ENCODE measurements at places on chromosomes 16 and 17.

DNA sequence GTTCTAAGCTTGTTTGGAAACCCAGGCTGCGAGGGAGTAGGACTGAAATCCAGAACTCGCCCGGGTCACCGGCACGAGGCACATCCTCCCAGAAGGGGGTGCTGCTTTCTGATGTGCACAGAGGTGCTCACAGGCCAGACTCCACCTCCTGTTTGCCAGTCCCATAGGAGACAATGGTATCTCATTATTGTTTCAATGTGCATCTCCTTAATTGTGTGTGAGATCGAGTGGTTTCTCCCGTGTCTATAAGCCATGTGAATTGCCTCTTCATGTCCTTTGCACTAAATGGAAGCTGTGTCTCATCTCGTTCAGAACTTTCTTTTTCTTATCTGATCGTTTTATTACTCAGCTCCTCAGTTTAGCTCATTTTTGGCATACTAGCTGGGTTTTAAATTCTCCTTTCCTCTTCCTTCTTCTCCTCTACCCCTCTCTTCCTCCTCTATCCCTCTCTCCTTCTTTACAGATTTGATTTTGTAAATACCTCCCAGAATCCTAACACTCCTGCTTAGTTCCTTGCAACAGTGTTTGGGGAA lies 32.1 kb upstream of the PRKCB start:
- peak; percentile 57 for DNase-seq

- no peak for DNase-seq
Observed at GRCh38 chr17:31663576-31663975, 195.5 kb downstream of the COPRS start.

- DNase-seq = no peak
Observed at GRCh38 chr16:57773019-57773418, 29.3 kb downstream of the KIFC3 start.

DNA sequence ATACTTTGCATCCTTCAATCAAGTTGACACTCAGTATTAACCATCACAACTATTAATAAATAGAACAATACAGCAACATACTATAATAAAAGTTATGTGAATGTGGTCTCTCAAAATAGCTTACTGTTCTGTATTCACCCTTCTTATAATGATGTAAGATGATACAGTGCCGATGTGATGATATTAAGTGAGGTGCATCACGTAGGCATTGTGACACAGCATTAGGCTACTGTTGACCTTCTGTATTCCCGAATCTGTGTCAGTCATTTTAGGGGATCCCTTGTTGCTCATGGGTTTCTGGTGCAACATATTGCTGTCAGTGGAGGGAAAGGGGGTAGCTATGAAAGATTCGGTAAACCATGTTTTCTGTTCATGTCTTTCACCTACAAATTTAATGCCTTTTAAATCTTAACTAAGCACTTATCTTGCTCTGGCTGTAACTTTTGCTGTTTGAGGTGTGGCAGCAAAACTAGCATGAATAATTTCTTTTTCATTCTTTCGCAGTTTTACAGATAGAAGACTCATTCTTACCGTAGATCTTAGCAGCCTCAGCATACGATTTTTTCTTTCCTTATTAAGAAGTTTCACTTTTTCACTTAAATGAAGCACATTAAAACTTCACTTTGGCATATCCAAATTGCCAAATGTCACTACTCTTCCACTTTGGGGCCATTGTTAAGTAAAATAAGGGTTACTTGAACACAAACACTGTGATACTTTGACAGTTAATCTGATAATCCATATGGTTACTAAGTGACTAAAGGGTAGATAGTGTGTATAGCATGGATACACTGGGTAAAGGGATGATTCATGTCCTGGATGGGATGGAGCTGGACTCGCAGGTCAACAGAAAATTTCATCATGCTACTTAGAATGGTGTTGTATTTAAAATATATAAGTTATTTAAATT lies 29.6 kb downstream of the NFAT5 start:
- DNase-seq = no peak

GRCh38 chr17:34424814-34425491 lies 61.9 kb upstream of the CCL1 start:
- no peak for DNase-seq

DNA sequence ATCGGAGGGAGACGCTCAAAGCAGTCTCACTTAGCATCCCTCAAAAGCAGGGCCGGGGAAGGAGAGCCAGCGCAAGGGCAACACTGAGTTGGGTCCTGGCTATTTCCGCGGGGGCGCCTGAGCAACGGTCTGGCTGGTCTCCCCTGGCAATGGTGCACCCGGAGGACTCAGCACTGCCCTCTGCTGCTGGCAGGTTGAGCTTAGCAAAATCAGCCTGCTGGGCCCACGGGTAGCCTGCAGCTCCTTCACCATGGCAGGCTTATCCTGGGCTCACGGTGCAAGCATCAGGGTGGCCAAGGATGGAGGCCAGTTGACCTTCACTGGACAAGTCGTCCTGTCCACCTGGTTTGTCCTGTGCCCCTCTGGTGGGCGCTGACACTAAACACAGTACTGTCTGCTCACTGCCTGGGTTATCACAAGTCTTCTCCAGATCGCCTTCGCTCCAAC lies 14.4 kb upstream of the ALDH3A1 start:
- DNase-seq = peak; percentile 87

DNA sequence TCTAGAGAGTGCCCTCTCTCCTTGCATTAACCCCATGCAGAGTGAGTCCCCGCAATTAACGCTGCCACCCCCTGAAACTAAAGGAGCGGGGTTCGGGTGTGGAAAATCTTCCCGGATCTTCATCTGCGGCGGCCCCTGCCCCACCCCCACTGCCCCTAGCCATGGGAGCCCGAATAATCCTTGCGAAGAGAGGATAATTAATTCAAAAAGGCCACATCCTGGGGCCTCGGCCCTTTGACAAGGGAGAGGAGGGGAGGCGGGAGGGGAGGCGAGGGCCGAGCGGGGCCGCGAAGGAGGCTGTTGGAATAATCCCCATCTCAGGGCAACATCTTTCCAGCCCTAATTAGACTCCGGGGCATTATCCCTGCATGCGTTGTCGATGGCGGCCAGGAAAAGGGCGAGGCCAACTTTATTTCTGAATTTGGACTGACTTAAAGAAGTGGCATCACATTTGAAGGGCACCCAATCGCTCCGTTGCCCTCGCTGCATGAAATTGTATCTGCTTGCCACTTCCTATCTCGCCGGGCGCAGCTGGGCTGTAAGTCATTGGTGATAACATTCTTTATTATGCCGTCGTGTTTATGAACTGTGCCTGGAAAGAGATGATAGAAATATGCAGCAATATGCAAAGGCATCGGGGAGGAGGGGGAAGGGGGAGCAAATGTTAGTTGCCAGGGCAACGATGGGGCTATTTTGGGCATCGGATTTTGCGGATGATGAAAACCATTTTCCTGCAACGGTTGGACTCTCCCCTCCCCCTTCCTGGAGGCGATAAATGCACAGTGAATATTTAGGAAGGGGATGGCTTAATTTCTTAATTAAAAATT lies 387.1 kb upstream of the TNRC6C start:
- peak; percentile 29 for DNase-seq

DNA sequence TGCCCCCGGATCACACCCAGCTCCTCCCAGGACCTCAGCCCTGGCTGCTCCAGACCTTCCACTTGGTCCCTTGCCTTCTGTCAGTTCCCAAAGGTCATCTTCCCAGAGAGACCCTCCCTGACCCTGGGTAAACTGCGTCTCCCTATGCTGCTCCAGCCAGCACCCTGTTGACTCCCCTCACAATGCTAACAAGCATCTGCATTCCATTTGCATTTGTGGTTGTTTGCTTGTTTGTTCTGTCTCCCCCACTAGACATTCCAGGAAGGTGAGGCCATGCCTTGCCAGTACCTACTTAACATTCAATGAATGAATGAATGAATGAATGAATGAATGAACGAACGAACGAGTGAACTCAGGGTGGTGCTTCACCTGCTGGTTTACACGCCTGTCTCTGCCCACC lies 171.2 kb downstream of the WSCD1 start:
- DNase-seq = no peak

DNA sequence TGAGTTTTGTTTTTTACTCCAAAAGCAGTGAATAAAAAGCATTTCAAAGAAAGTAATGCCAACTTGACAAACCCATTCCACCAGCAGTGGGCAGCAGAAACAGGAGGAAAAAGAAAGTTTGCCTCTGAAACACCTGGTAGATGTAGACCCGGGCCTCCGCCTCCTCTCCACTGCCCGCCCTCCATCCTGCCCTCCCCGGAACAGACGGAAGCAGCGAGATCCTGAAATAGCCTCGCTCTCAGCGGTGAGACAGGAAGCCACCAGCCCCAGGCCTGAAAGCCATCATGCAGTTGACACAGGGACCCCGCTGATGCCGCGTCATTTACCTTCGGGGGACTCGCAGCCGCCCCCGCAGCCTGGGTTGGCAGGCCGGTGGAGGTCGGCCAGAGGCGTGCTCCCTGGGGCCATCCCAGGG lies 67.8 kb downstream of the C16orf78 start:
- DNase-seq = peak; percentile 40

DNA sequence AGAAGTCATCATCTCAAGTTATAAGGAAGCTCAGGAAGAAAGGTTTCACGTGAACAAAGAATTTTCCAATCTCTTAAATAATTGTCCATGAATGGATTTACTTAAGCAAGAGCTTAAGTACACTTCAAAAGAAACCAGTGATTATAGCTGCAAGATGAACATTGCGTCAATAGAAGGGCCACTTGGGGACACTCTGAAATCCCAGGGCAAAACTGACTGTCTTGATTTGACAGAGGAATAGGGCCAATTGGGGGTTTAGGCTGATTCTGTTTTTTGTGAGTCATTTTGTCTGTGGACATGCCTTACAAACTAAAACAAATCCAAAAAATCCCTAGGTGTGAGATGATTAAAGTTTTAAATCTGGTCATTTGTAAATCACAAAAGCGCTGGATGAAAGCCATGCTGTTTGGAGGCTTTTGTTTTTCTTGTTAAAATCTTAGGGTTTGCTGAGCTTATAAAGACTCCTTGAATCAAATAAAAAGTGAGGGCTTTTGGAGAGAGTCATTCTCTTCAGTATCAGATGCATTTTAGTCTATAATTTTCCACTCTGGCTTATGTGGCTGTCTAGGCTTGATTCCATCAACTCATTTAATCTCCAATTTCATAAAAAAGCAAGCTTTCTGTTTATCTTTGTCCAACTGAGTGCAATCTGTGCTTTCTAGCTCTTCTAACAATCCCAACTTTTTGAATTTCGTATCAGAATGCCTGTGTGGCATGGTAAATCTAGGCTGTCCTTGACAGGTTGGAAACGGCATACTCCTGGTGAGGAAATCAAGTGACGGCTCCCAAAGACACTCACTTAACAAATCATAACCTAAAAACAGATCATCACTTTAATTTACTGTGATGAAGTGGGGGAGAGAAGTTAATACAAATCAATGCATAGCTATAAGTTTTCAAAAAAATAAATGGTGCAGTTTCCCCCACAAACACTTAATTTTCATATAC lies 98.2 kb upstream of the SOX9 start:
- no peak for DNase-seq

GRCh38 chr16:88479793-88480760 lies 27.0 kb downstream of the ZFPM1 start:
- no peak for DNase-seq

- DNase-seq = no peak
Observed at GRCh38 chr17:39597372-39598046, 10.2 kb downstream of the NEUROD2 start.

GRCh38 chr17:6551869-6552531 lies 4.4 kb downstream of the PITPNM3 start:
- no peak for DNase-seq

GRCh38 chr17:48642059-48642842 lies 16.1 kb upstream of the HOXB9 start:
- DNase-seq = peak; percentile 77

- DNase-seq = peak; percentile 61
Observed at GRCh38 chr17:1108478-1108764, 71.4 kb downstream of the ABR start.

DNA sequence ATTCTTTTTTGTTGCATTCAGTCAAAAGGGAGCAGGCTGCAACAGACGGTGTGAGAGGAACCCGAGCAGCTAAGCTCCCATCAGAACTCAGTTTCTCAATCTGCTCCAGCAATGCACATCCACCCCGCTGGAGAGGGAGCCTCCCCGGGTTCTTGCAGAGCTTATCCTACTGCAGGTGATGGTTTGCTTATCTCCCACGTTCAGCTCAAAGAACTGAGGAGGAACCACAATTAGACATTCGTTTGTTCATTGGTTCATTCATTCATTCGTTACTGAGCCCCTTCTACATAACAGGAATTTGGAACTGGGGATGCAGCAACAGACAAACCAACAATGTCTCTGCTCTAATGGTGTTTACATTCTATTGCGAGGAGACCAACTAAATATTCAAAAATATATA lies 22.2 kb upstream of the ALOX15 start:
- no peak for DNase-seq

- DNase-seq = no peak
Observed at GRCh38 chr16:15907863-15908478, 19.6 kb upstream of the CEP20 start.

DNA sequence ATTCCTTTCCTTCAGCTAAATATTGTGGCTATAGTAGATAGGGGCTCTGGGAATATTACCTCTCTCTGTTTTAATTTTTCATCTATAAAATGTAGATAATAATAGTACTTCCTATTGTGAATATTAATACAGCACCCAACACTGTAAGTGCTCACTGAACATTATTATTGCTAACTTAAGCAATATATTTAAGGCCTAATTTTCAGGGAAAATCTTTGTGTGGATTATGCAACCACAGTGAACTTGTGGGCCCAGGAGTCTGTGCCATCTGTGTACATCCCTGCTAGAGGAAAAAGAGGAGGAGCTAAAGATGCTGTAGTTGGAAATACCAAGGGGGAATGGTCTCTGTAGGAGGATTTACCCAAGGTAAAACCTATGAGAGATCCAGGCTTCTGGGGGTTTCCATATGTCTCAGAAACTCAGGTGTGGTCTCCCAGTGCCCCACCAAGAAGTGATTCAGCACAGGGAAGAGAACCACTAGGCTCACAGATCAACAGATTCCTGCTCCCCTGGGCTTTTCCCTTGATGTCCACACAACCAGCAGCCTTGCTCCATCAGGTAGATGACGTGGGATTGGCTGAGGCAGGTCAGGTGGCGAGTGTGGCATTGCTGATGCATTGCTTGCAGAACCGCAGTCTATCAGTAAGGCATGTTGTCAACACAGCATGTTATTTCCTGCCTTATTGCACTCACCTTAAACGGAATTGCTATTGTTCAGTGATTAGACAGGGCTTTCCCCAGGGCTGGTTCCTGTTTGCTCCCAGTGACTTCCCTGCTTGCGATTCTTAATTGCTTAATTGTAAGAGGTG lies 1.6 kb upstream of the N4BP1 start:
- DNase-seq = no peak

DNA sequence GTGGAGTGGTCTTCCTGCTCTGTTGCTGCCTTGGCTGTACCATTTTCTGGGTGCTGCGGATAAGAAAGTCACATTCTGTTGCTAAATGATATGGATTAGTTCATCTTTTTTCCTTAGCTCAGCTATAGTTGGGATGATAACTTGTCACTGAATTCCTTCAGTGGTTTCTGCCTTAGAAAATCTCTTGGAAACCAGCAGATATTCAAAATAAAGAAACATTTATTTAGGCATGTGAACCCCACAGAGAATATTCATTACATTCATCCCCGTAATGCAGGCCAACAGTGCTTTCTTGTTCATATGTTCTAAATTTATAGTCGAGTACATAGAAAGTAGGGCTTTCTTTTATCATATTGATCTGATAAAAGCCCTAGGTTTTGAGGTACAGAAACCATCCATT lies 151.3 kb downstream of the CYB561 start:
- no peak for DNase-seq
